ENCODE measurements at places on chromosomes 3 and 15.

GRCh38 chr3:188305220-188305619, 151.3 kb downstream of the LPP start:
- DNase-seq: no peak

- DNase-seq: no peak
These were observed 543.5 kb downstream of the GABRG3 start for GRCh38 chr15:27514526-27514925.

DNA sequence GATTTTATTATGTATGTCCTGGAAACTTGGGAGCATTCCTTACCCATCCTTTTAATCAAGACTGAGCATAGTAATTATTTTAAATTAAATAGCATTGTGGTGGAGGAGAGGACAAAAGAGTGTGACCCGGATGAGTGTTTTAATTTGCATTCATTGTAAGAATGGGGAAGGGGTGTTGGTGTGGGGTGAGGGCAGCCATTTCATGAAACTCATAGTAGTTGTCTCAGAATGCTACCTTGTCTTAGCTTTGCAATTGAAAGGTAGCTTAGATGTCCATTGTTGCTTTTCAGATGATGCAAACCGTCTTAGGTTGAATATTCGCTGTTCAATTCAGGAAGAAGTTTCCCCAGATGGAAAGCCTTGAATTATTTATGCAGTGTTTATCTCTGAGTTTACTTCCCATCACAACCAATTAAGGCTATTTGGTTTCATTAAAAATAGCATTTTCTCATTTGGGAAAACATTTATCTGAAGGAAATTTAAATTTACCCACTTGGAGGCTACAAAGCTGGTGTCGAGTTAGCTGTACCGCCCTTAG, 328.4 kb downstream of the FEZF2 start:
- DNase-seq: no peak

DNA sequence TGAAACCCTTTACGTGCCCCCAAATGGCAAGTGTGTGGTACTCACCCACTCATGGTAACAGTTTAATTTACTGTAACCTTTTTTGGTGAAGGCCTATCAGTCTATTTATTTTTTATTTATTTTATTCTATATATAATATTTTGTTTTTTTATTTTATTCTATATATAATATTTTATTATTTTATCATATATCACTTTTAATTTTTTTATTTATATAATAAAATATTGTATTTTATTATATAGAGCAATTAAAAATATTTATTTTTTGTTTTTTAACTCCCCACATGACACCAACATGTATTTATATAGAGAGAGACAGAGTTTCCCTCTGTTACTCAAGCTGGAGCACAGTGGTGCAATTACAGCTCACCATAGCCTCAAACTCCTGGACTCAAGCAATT, 41.4 kb downstream of the SLC28A1 start:
- DNase-seq: no peak

GRCh38 chr3:53823026-53823955, 22.9 kb downstream of the CHDH start:
- DNase-seq: no peak

GRCh38 chr15:25705433-25706115, 157.6 kb downstream of the ATP10A start:
- no peak for DNase-seq

GRCh38 chr3:39506863-39507262, 39.4 kb downstream of the MOBP start:
- no peak for DNase-seq

DNA sequence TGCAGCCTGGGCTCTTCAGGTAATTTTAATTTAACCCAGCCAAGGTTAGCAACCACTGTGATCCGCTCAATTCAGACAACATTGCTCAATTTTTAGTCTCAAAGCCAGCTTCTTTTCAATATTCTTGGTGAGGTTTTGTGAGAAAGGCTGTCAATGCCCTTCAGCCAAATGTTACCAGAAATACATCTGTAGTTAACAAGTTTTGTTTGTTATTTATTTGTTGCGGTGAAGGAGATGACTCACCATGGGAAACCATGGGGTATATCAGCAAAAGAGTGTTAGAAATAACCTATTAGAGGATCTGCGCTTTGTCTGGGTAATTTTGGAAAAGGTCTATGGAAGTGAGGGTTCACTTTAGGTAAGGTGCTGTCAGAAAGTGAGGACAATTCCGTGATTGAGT, 5.0 kb downstream of the SLC9C1 start:
- no peak for DNase-seq

DNA sequence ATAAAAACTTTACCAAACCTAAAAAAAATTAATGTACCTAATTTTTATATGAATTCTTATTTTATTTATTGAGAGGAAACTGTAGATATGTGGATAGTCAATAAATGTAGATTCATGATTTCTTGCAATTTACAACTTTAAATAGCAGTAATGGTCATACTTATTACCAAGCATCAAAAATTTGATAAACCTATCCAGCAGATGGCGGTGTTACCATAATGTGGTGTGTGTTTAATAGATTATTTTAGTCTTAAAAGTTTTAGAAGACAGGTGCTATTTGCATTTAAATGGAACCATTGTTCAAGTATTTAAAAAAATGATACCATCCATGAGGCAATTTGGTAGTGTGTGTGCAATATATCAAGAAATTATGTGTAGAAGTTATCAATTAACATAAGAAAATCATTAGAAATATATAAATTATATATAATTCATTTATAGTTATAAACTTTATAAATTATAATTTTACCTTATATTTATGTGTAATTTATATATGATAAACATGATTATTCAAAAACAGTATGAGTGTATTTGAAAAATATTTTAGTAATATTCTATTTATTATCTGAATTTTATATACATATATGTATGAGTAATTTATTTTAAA, 176.0 kb upstream of the BCHE start:
- no peak for DNase-seq

DNA sequence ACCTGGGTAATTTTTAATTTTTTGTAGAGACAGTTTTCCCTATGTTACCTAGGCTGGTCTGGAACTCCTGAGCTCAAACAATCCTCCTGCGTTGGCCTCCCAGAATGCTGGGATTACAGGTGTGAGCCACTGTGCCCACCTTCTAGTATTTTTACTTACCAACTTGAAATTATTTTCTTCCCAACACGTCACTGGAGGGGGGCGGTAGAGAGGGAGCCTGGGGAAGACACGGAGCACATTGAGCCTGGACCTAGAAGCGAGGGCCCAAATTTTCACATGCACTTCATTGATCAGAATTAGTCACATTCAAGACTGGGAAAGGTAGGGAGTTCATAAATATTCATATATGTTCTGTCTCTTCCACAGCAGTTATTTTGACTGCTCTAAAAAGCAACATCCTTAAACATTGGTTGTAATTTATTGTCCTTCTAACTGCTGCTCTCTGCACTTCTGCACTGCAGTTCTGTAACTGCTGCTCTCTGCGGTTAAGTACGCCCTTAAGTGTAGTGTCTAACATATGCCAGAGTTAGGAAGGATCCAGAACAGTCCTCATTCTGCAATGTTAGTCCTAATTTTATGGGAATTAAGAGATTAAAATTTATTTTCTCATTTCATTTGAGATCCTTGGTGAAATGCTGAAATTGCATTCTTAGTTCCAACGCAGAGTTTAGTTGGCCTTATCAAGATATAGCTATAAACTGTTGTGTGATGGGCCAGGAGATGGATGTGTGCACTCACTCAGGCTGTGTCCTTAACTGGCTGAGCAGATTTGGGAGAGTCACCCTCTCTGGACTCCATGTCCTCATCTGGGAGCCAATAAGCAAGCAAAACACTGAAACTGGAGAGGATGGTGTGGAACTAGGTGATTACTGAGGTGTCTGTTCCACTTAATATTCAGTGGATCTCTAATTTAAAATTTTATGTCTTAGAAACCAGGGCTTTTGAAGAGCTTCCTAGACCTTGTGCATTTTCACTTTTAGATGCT, 98.2 kb downstream of the STRIT1 start:
- DNase-seq: no peak

GRCh38 chr3:36221975-36222374, 158.3 kb upstream of the STAC start:
- DNase-seq: no peak

DNA sequence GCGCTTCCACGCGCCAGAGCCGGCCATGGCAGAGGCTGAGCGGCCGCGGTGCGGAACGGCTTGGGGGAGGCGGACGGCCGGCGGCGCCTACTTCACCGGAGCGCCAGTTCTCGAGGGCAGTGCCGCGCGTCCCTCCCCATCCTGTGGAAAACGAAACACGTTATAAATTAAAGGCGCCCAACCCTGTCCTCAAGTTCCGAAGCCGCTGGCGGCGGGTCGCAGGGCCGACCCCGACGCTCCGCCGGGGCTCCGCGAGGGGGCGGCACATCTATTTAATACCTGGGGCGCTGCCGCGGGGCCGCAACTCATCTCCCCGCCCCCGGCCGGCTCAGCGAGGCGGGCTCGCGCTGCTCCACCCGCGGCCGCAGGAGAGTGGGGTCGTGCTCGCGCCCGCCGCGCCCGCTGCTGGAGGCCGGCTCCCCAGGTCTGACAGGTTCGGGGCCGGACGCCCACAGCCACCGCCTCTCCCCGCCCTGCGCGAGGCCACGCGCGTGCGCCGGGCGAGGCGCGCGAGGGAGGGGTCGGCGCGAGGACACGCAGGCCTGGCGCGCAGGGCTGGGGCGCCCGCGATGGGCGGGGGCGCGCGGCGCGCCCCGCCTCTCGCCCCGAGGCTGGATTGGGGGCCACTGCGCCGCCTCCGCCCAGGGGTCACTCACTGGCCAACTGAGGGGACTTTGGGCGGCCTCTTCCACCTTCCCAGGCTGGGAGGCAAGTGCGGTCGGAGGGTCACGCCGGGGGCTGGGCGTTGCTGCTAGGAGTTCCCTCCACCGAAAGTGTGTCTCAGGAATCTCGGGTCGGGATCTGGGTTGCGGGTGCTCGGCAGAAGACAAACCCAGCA, at the start of gene SLC30A4:
SLC30A4 (minus strand) TSS at position 428 of the 838 bp plus-strand sequence; CDS start at position 27, 401 bp downstream.
- peak; percentile 66 for DNase-seq

- no peak for DNase-seq
These were observed 192.7 kb downstream of the DIPK2A start for GRCh38 chr3:144164352-144164751.

DNA sequence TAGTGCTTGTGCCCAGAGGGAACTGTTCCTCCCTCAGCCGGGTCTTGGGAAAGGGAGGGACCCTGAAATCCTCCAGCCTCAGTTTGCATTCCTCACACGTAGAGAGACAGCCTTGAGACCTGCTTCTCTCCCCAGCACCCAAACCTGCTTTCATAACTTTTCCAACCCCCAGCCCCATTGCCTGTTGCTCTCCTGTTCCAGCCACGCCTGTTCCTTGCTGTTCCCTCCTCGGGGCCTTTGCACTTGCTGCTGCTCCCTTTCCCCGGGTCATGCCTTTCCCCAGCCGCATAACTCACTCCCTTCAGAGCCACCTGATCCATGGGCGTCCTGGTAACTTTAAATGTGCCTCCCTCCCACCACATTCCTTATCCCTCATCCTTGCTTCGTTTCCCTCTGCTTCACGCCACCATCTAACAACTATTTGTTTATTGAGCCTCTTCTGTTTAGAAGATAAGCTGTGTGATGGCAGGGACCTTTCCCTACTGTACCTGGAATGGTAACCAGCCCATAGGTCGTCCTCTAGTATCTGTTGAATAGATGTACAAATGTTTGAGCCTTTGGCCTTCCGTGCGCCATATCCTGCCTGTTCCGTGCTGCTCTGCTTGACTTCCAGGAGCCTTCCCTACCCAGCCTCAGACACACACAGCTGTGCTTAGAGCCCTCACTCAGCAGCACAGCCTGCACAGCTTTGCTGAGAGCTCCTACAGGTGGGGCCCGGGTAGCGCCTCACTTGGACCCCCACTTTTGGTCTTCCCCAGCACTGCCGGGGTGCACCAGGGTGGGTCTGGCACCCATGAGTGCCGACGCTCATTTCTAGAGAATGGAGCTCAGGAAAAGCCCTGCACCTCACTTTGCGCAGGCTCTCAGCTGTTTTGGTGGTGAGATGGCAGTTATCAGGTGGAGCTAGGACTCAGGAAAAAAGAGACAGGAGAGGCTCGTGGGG, 60.2 kb downstream of the SCN5A start:
- no peak for DNase-seq

DNA sequence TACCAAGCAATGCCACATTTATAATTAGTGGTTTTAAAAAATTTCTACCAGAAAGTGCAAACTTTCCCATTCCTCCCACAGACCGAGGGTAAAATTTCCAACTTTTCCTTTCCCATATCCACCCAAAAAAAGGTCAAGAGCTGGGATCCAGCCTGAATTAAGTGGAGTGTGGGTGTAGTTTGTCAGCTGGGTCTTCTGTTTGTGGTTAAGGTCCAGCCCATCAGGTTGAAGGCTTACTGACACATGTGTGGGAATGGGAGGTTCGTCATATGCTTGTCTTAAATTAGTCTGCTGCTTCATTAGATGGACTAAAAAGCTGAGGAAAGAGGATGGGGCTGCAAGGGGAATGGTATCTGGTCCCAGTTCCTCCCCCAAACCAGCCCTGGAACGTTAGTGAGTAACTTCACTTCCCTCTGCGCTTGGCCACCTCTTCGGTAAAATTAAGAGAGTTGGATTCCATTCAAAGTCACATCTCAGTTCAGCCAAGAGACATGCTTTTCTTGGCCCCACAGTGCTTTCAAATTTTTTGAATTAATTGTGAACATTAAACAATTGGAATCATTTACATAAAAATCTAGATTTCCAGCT, 59.0 kb upstream of the PLCL2 start:
- DNase-seq: no peak

- no peak for DNase-seq
These were observed 4.6 kb upstream of the DAG1 start for GRCh38 chr3:49465270-49466034.

GRCh38 chr3:65728138-65728537, 310.6 kb downstream of the MAGI1 start:
- DNase-seq: no peak

GRCh38 chr3:152148579-152148978, 120.2 kb upstream of the MBNL1 start:
- DNase-seq: no peak

DNA sequence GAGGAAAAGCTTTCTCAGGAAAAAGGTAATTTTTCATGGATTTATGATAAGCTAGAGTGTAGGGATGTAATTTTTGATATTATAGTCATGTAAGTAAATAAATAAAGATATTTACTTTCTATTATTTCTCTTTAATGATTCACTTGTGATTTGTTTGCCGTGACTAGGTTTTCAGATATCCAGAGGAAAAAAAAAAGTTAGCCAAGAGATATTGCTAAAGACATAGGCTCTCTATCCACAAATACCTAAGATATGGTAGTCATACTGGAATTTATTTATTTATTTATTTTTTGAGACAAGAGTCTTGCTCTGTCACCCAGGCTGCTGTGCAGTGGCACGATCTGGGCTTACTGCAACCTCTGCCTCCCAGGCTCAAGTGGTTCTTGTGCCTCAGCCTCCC, 59.9 kb downstream of the AP4E1 start:
- DNase-seq: no peak

- no peak for DNase-seq
These were observed 3.8 kb downstream of the SGO1 start for GRCh38 chr3:20182206-20182605.

Measured in GM06990 (cell line).